B cell (primary cell): ENCODE measurements at places on chromosomes 1 and 21. TPM values are rescaled to one million over a fixed set of nuclear protein-coding genes. Genes with fewer than 3 reads are reported as not detected.

The TSTD1 gene
- total RNA-seq, result 85.6 and 94.4 TPM in 2 replicates

The WNT3A gene
- not detected in 2 replicates for total RNA-seq

The C1orf94 gene
- total RNA-seq, result not detected in 2 replicates

The IVL gene
- not detected in 2 replicates for total RNA-seq

- peak; percentile 23 for DNase-seq
These were observed 27.6 kb downstream of the INPP5B start for GRCh38 chr1:37919277-37919676.

- no peak for DNase-seq
These were observed 23.7 kb upstream of the DAB1 start for GRCh38 chr1:57447551-57447950.

DNA sequence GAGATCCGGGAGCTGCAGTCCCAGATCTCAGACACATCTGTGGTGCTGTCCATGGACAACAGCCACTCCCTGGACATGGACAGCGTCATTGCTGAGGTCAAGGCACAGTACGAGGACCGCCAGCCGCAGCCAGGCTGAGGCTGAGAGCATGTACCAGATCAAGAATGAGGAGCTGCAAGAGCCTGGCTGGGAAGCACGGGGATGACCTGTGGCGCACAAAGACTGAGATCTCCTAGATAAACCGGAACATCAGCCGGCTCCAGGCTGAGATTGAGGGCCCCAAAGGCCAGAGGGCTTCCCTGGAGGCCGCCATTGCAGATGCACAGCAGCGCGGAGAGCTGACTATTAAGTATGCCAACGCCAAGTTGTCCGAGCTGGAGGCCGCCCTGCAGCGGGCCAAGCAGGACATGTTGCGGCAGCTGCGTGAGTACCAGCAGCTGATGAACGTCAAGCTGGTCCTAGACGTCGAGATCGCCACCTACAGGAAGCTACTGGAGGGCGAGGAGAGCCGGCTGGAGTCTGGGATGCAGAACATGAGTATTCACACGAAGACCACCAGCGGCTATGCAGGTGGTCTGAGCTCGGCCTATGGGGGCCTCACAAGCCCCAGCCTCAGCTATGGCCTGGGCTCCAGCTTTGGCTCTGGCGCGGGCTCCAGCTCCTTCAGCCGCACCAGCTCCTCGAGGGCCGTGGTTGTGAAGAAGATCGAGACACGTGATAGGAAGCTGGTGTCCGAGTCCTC, 25.5 kb downstream of the ETV3L start:
- DNase-seq, result peak; percentile 36

GRCh38 chr21:17476006-17476405, 36.8 kb upstream of the CXADR start:
- no peak for DNase-seq

DNA sequence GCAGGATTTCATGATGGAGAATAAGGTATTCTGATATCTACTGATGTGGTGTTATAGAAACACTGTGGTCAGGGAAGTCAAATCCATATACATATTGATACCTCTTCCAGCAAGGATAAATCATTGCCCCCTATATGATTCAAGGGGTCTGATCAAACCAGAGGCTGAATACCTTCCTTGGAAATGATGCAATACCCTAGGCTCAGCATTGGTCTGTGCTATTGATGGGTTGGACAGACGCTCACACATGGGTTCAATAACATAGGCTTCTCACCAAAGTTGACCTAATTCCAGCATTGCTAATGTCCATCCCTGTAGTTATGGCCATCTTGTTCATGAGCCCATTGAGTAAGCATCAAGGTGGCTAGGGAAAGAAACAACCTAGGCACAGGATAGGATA, 257.0 kb upstream of the USP24 start:
- no peak for DNase-seq

GRCh38 chr1:8590721-8591351, 226.6 kb downstream of the RERE start:
- no peak for DNase-seq

DNA sequence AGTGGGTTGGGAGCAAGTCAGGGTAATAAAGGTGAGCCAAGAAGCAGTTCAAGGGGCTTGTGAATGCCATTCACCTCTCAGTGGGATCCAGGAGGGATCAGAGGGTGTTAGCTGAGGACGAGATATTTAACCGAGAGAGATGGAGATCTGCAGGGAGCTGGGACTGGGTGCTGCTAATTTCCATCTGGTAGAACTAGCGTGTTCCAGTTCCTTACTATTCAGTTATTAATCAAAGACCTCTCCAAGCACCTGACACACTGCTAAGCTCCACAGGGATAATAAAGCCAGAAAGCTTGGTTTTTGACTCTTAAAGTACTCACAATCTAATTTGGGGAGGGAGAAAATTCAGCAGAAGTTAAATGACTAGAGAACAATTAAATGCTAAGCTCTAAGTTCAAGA, 57.7 kb downstream of the ALG14 start:
- no peak for DNase-seq

DNA sequence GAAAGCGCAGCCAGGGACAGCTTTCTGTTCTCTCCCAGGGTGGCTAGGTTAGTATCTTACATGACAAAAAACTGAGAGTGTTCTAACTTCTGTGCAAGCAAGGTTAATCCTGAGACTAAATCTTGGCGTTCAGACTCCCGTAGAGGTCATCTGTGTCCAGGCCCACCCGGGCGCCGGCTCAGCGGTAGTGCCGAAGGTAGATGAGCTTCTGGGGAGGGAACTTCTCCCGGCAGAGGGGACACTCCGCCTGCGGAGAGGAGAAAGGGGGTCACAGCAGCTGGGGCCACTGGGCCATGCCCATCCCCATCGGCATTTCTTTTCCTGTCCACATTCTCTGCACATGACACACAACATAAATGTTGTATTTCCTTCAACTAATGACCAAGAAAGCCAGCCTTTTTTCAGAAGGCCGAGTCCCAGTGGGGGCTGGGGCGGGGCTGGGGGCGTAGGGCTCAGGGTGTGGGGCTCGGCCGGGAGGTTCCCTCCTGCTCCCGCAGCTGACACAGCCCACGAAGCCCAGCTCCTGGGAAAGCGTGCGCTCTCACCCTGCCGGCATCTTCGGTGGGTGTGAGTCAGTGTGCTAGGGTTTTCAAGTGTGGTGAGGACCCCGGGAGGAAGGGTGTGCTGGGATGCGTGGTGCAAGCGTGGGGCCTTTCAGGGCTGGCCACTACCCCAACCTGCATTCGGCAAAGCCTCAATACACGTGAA, 6.6 kb downstream of the PEX10 start:
- DNase-seq, result no peak

DNA sequence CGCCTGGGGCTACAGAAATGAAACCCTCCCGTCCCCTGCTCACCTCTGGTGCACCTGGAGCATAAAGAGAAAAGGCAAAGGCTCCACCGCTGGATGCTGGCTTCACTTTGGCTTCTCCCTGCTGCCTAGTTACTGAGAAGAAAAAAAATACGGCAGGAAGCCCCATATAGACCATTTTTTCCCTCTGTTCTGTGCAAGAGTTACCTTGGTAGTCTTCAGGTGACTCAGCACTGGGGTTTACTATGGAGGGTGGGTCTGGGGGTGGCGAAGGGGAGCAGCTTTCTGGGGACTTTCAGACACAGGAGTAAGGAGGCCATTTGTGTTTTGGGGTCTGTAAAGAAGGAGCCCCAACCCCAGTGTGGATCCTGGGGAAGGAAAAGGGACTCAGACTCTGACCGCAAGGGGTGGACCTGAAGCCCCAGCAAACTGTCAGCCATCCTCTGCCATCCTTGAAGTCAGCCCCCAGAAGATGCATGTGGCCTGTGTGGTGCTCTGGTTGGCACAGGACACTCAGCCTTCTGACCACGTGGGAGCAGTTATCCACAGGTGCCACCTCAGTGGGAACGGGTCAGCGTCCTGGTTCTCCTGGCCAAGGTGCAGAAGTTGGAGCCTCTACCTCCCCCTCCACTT, 25.9 kb upstream of the EPS8L3 start:
- DNase-seq, result no peak

GRCh38 chr1:185566995-185567394, 167.2 kb upstream of the HMCN1 start:
- peak; percentile 85 for DNase-seq

GRCh38 chr1:14495381-14495780, 103.1 kb upstream of the KAZN start:
- no peak for DNase-seq

DNA sequence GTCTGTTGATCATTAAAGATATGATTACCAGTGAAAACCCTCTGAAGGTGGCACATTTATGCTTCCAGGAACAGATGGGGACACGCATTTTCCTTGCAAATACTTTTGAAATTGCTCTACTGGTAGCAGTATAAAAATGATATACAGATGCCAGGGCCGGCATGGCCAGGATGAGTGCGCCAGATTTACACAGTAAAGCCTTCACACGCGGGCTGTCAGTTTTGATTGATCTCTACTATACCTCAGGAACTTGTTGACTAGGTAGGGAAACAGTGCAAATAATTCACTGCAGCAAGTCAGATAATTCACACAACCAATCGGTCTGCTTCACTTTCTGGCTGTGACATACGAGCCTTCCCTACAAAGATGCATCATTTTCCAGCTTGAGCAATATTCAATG, 123.2 kb upstream of the BARHL2 start:
- DNase-seq, result no peak

- no peak for DNase-seq
These were observed 7.0 kb upstream of the GREM2 start for GRCh38 chr1:240618946-240619345.

DNA sequence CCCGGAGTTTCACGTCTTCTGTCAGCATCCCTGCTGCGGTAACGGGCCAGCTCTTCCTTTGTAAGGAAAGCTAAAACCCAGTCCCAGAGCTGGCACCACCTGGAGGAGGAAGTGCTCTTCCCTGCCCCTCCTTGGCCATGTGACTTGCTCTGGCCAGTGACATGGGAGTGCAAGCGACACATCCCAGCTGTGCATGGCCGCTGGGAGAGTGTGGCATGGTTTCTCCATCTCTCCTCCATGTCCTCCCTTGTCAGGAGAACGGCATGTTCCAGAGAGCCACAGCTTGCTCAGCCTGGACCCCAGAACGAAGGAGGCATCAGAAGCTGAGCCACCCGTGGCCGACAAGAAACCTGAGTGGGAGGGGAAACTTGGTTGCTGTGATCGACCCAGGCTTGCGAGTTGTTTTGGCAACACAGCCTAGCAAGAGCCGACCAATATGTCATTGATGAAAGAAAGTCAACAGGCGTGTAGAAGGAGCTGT, 2.7 kb upstream of the PRXL2B start:
- peak; percentile 46 for DNase-seq

DNA sequence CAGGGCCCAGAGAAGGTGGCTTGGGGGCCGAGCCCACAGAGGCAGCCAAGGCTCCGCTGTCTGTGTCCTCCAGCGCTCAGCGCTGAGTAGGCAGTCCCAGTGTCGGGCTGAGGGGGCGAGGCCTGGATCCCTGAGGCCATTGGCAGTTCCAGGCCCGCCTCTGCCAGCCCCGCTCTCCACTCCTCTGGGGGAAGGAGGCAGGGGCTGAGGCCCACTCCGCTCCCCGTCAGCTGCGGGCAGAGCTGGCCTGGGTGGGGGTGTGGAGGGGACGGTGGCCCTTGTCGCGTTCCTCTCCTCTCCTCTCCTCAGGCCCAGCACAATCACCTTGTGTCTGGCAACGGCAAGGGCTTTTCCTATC, 132.8 kb downstream of the CASZ1 start:
- no peak for DNase-seq

DNA sequence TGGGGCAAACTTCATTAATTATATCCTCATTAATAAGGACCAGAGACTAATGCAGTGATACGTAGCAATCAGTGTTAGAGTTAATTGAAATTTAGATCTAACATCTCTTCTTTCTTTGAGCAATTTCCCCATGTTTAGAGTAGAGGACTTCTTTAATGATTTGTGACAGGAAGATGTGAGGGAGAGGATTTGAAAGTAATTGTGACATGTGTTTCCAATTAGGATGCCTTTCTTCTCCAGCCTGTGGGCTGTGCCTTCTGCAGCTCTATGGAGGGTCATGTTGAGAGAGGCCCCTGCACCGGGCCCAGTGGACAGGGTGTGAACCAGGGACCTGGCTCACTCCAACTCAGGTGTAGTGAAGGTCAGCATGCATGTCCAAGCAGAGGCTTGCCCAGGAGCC, 103.0 kb downstream of the GREM2 start:
- no peak for DNase-seq

GRCh38 chr21:45487891-45488600, 54.2 kb downstream of the SLC19A1 start:
- no peak for DNase-seq

- no peak for DNase-seq
These were observed 269.4 kb downstream of the AMY1C start for GRCh38 chr1:104018922-104019674.

DNA sequence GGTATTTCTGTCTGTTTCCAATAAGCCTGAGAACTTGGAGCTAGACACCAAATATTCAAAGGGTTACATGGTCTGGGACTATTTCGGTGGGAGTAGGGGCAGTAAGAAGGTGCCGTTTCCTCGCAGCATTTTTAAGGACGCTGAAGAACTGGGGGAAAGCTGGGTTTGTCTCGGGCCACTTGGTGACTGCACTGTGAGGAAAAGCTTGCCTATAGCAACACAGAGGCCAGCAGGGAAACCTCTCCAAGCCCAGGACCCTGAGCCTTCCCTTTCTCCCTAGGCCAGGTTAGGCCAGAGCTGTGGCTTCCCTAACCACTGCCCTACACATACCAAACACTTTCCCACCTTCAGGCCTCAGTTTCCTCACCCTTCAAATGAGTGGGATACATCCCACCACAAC, 3.3 kb downstream of the GLIS1 start:
- DNase-seq, result no peak
